ENCODE measurements at places on chromosomes 2 and 18.
A peak's percentile ranks its signal among the peaks of the same experiment; 100 is the strongest.

DNA sequence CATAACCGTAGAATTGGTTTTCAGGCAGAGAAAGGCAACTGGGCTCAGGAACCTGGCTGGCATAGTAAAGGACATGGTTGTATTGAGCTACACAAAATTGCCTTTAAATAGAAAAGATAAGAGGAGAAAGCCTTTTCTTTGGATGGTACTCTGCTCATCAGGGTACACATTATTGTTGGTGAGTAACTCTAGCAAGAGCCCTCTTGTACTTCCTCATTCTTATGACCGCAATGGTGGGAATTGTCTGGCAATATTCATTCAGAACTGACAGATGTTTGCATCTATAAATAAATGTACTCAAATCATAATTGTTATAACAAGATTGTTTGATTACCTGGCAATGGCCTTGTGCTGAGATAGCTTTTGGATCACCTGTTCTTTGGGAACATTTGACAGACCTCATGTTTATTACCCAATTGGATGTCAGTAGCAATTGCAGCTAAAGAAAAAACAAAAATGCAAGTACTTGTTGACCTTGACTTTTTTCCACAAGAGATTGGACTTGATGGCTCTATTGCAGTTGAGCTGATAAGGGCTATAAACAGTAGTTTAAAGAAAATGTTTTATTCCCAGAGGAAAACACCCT lies 43.9 kb downstream of the MEIS1 start:
- no peak for DNase-seq

GRCh38 chr2:228841877-228842276 lies 429.2 kb downstream of the PID1 start:
- no peak for DNase-seq

GRCh38 chr2:197134206-197134605 lies 176.4 kb downstream of the ANKRD44 start:
- no peak for DNase-seq

DNA sequence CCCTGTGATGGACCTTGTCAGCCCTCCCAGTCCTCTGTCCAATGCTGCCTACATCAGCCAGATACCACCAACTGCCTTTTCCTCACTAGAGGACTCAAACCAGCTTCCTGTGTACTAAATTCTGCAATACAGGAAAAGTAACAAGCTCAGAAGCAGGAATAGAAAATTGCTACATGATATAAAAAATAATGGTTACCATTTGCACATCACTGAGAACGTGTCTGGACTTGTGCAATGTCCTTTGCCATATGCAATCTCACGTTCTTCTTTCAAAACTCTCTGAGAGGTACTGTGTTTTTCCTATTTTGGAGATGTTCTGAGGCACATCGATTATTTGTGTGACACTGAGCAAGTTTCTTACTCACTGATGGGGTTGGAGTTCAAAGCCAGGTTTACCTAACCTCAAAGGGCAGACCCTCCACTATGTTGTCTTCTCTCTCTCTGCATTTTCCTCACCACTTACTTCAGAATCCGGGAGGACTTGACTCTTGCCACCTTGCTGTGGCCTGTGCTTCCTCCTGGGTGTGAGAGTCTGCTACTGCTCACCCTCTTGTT lies 12.1 kb downstream of the UPP2 start:
- no peak for DNase-seq

GRCh38 chr2:159542101-159542500 lies 74.2 kb downstream of the BAZ2B start:
- DNase-seq, result no peak

- no peak for DNase-seq
These were observed 12.7 kb downstream of the NCK2 start for GRCh38 chr2:105757433-105757832.

- DNase-seq, result peak; percentile 78
These were observed 35.4 kb downstream of the MYL12B start for GRCh38 chr18:3297025-3297984.

GRCh38 chr2:8796315-8796848 lies 41.0 kb downstream of the KIDINS220 start:
- DNase-seq, result no peak

GRCh38 chr2:84519332-84519957 lies 3.1 kb downstream of the DNAH6 start:
- no peak for DNase-seq

DNA sequence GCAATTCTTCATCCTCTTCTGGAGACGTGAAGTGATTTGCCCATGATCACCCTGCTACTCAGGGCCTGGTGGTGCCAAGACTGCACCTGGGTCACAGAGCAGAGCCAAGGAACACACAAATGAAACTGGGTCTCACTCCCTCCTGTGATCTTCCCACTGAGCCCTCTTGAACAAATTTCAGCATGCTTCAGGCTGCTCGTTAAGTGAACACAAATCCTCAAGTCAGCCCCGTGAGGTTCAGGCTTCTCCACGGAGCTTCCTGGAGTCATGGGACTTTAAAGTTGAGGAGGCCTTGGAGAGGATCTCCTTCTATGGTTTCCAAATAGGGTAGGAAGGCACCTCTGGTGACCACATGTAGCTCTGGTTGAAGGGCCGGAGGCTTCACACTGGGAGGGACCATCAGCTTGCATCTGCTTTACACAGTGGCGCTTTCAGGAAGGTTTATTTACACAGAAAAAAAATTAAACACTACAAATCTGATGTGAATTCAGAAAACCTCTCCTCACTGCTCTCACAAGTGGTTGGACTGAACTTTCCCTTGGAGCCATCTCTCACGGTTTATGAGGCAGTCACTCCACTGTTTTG lies 255.4 kb downstream of the LOXHD1 start:
- DNase-seq, result no peak

- DNase-seq, result no peak
These were observed 6.3 kb upstream of the KCNK3 start for GRCh38 chr2:26685989-26686839.

- DNase-seq, result no peak
These were observed 68.7 kb downstream of the PRKCE start for GRCh38 chr2:45720210-45720609.

GRCh38 chr2:55459279-55459678 lies 39.6 kb upstream of the CCDC88A start:
- no peak for DNase-seq

DNA sequence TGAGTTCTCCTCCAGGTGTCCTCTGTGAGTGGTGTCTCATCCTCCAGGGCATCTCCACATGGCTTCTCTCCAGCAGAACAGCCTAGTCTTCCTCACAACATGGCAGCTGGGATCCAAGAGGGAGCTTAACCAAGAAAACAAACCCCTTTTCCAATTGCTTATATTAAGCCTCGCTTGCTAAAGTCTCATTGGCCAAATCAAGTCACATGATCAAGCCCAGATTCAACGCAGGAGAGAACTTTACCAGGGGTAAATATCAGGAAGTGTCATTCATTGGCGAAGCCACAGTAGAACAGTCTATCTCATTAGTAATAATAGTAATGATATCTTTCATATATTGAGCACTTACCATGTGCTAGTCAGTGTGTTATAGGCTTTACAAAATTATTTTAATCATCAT lies 53.1 kb downstream of the CDC42EP3 start:
- no peak for DNase-seq

DNA sequence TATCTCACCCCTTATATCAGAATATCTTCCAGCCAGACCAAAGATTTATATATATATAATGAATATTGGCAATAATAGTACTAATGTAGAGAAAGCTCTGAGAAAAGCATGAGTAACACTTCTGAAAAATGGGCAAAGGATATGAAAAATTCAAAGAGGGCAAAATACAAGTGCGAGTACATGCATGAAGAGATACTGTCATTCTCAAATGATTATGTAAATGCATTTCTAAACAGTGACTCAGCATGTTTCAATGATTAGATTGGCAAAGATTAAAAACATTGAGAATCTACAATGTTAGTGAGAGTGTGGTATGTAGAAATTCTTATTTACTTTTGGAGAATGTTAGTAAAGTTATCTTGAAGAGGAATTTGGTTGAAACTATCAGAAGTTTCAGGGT lies 118.3 kb upstream of the NEDD4L start:
- no peak for DNase-seq

- DNase-seq, result no peak
These were observed 197.8 kb downstream of the TNS1 start for GRCh38 chr2:217804791-217805667.

- no peak for DNase-seq
These were observed 3.0 kb downstream of the EVX2 start for GRCh38 chr2:176080540-176081375.

DNA sequence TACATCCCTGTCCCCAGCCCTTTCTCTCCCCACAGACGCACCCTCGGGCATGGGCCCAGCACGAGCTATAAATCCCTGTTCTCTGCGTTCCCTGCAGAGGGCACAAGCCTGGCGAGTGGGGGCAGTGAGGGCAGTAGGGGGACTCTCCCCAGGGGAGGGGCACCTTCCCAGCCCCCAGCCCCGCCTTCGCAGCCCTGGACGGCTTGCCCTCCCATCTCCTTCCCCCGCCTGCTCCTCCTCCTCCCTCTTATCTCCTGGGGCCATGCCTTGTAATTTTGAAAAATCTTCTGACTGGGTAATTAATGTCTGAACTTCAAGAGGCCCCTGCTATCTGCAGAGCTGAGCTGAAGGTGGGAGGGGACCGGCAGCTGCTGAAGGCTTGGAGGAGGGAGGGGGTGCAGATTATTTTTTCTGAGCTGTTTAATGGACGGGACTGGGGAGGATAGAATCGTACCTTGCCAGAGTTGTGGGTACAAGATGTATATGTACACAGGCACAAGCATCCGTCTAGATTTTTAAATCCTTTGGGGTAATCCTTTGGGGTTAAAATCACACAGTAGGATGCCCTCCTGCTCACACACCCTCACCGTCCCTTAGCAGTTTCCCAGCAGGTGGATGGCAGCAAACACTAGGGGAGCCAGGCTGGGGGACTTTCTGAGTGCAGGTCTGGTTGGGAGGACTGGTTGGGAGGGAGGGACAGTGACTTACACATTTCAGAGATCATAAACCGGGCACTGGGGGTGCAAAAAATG lies 121.9 kb downstream of the SMAD7 start:
- no peak for DNase-seq

- DNase-seq, result no peak
These were observed 6.0 kb upstream of the GLI2 start for GRCh38 chr2:120729406-120730399.

GRCh38 chr2:143142598-143142997 lies 13.4 kb downstream of the ARHGAP15 start:
- no peak for DNase-seq

DNA sequence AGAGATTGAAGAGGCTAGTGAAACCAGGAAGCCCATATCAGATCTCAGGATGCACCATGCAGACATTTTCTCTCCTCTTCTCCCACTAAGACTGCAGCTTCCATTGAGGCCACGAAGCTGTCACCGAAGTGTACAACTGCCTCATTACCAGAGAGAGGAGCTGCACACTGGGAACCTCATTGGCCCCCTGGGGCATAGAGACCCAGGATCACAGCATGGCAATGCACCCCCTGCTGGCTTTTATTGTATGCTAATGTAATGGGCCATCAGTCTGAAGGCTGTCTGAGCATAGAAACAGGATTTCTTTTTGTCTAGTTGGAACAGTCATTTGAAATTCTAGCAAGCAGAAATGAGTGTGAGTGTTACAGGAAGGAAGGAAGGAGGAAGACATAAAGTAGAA lies 861.6 kb upstream of the CELF4 start:
- DNase-seq, result no peak
